ENCODE measurements at places on chromosomes 2 and 18.
A peak's percentile ranks its signal among the peaks of the same experiment; 100 is the strongest.

DNA sequence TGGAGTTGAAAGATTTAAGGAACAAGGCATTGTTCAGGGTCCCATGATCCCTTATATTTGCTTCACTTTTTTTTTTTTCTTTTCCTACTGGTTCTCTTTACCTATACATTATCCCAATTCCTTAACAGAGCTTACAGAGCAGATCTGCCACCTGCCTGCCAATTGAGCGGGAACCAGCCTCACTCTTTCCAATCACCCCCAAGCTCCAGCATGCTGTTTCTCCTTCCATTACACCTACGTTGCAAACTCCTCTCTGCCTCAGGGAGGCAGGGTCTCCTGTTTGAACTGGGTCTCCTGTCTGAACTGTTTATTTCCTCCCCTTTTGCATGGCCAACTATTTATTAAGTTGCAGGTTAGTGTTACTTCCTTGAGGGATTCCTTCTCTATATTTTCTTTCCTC, 77.2 kb upstream of the SLC38A11 start:
- DNase-seq = no peak

DNA sequence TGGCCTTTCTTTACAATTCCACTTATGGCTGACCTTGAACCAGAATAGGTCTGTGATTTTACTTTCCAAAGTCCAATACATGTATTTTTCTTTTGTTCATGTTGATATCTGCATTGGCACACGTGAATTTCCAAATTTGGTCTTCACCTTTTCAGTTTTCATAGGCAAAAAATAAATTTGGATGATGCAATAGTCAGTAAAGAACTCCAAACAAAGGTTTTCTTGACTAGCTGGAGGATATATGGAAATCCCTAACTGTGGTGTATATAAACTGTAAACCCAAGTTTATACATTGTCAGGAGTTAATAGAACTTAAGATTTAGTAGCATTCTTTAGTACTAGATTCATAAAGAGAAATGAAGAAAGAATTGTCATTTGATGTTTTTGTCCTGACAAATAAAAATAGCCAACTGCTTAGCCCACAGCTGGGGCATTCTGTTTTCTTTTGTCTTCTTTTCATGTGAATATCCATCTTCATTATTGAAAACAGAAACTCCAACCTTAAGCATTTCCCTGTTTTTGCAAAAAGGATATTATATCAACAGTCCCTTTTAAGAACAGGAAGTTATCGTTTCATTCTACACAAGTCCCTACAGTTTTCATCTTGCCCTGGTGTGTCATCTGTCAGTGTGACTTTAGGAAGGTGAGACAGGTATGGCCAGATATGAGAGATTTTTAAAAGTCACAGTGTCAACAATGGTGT, 132.9 kb downstream of the BCL2 start:
- DNase-seq = peak; percentile 8

GRCh38 chr18:61852496-61852895, 40.3 kb downstream of the RNF152 start:
- DNase-seq = no peak

DNA sequence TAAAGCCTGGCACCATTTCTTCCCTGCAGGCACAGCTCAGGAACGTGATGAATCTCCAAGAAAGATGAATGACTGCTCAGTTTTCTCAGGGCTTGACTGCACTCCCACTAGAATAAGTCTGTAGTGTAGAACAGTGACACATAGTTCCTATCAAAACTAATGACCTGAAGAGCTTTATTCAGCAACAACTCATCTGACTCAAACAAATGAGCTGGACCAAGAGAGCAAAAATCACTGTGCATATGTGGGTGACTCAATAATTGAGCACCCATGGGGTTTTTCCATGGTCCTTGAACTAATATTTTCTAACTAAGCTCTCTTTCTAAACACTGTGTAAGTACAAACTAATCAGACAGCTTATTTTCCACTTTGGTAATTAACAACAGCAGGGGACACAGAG, 61.1 kb upstream of the XDH start:
- DNase-seq = peak; percentile 67

- no peak for DNase-seq
These were observed 7.2 kb upstream of the ITGA6 start for GRCh38 chr2:172420216-172420615.

GRCh38 chr2:441258-442022, 153.5 kb upstream of the ALKAL2 start:
- no peak for DNase-seq

- DNase-seq = no peak
These were observed 17.6 kb downstream of the HS6ST1 start for GRCh38 chr2:128301021-128301420.

- no peak for DNase-seq
These were observed 484.3 kb upstream of the LRATD1 start for GRCh38 chr2:14148216-14148615.

GRCh38 chr2:164620457-164620856, 825 bp downstream of the GRB14 start:
- peak; percentile 21 for DNase-seq

DNA sequence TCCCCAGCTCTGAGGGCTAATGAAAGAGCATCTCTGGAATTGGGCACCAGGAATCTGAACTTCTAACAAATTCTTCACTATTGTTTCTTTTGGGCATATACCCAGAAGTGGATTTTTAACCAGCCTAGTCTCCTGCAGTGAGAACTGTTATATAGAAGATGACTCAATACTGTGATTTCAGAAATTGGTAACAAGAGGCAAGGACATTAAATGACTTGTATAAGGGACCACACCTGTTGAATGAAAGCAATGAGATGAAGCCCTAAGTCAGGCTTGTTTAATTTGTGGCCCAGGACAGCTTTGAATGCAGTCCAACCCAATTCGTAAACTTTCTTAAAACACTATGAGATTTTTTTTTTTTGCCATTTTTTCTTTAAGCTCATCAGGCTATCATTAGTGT, 57.9 kb downstream of the EPC2 start:
- peak; percentile 12 for DNase-seq

DNA sequence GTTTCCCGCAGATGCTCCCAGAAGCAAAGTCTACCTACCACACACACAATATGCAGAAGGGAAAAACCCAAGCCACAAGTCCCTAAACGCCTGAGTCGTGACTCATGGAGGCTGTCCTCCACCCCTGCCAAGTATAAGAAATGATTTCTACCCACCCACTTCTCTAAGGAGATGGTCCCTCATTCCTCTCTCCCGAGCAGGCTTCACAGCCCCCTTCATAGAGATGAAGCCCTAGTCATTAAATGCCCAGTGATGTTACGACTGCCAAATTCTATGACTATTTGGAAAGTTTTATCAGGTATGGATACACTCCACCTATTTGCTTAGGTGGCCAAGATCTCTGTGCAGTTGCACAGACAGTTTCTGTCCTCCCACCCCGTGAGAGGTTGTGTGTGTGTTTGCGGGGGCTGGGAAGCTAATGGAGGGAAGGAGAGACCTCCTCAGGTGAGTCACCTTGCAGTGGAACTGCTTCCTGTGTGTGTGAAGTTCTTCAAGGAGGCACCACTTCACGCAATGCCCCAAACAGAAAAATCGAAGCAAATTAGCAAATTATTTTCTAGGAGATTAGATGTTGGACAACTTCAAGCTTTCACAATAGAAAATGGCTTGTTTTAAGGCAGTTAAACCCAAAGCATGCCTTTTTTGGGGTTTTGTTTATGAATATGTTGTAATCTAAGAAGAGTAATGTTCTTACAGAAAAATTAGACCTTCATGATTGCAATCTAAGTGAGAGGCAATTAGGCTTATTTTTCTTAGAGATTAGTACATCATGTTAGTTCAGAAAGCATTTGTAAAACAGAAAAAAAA, 175.2 kb downstream of the TGIF1 start:
- peak; percentile 98 for DNase-seq

DNA sequence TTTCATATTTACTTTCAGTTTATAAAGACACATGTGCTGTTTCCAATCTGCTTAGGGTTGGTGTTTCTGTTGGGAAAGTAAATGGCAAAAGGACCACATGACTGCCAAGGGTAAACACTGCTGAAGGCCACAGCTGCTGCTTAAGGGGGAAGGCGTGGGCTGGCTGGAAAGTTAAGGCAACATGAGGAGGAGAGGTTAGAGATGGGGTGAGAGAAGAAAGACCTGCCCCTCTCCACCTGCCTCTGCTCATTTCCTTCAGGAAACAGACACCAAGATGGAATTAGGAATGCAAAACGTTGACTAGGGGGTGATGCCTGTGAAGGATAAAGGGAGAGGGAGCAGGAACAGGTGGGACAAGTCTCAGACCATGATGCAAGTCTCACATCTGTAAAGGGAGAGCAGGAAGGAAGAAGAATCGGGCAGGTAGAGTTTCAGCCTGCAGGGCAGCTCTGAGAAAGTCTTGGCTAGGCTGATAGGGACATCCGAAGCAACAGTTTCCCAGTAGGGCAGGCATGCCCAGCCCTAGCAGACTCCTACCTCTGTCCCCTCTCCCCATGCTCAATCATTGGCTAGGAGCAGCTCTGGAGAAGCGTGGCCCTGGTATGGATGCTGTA, 86.0 kb downstream of the CDC42EP3 start:
- DNase-seq = no peak

DNA sequence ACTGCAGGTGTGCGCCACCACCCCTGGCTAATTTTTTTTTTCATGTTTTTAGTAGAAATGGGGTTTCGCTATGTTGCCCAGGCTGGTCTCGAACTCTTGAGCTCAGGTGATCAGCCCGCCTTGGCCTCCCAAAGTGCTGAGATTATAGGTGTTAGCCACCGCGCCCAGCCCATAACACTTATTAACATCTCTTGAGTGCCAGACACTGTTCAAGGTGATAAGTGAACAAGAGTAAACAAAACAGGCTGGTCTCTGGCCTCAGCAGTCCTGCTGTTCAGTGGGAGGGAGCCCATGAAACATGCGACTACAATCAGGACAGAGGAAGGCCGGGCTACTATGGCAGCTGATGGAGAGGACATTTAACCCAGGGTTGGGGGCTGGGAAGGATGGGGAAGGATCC, 42.3 kb downstream of the KCTD1 start:
- DNase-seq = no peak

DNA sequence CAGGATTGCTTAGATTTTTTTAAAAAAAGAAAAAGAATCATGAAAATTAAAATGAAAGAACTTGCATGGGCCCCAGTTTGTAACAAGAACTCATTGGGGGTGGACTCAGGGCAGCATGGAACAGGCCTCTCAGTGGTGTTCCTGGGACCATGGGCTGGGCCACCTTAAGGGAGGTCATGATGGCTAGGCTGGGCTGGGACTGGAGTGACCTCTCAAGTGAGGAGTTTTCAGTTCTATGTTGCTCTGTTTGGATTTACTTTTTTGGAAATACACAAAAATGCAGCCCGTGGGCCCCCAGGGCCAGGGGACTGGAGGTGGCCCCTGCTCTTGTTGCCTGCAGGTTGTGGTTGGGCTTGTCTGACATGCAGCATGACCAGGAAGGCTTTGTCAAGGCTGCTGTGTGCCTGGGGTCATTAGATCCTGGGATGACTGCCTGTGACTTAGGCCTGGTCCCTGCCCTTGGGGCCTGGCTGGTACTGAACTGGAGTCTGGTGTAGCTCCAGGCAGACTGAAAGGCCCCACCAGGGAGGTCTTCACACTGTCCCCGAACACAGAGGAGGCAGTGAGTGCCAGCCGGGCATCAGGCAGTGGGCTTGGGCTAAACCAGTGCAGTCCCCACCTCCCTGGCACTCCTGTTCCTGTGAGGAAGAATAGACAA, 115.6 kb downstream of the GLI2 start:
- DNase-seq = no peak

DNA sequence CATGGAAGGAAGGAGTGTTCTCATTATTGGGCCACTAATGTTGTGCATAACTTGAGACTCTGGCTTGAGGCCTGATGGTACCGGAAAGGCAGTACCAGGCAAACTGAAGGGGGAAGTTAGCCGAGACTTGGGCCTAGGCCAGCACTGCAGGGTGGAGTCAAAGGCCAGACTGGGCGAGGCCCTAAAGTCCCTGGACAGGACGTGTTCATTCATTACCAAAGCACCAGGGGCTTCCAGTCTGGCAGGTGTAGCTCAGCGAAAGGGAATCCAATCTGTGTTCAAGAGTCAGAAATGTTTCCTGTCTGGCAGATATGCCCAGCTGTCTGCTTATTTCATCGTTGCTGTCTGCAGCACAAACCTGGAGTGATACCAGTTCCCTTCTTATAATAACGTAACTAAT, 4.7 kb upstream of the ITSN2 start:
- peak; percentile 65 for DNase-seq

GRCh38 chr2:209424199-209424701, 403 bp downstream of the MAP2 start:
- DNase-seq = no peak

- DNase-seq = no peak
These were observed 135.5 kb downstream of the RND3 start for GRCh38 chr2:150351922-150352321.
